H9 (cell line): ENCODE measurements at places on chromosomes 5 and 9.
A peak's percentile ranks its signal among the peaks of the same experiment; 100 is the strongest.

DNA sequence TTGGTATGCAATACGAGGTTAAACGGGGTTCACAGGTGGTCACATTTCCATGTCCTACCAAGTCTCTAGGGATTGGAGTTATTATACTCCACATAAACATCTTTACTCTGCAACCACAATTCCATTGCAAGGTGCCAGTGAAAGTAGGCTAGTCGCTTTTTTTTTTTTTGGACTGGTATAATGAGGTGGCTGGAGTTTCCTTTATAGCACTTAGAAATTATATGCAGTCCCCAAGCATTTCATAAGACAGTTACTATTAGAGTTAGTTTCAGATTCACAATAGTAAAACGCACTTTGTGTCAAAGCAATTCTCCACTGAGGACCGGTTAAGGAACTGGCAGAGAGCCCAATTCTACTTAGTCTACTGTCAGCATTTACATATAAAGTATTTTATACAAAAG lies 1.4 kb downstream of the MEF2C start:
- H3K4me3 ChIP-seq: no peak overlapping the region
- H3K36me3 ChIP-seq: no peaks in the 10 kb centered on the region
- peaks cover 4% of the 10 kb centered on the region; the same call in 1 of the 2 replicates for H3K27me3 ChIP-seq
- no peak for DNase-seq
- H3K27ac ChIP-seq: no peak overlapping the region

- no peak for DNase-seq
- H3K36me3 ChIP-seq: no peaks in the 10 kb centered on the region
- H3K4me1 ChIP-seq: no peaks in the 10 kb centered on the region
- no peaks in the 10 kb centered on the region for H3K27me3 ChIP-seq
- H3K27ac ChIP-seq: no peak overlapping the region
Observed at GRCh38 chr5:21810737-21811316, 1042.3 kb downstream of the CDH12 start.

- peak within 1 kb of the TSS; percentile 92 for H3K4me3 ChIP-seq
- DNase-seq: peak; percentile 78
- no peaks in the 10 kb centered on the region for H3K4me1 ChIP-seq
- no peak within 1 kb of the TSS for H3K27ac ChIP-seq
- no peaks in the 10 kb centered on the region for H3K36me3 ChIP-seq
- no peaks in the 10 kb centered on the region for H3K27me3 ChIP-seq
Observed at GRCh38 chr9:74887041-74887980, at the start of gene TRPM6. Gene TRPM6 (minus strand): TSS chr9:74887921. CDS start chr9:74887856, 65 bp downstream.

DNA sequence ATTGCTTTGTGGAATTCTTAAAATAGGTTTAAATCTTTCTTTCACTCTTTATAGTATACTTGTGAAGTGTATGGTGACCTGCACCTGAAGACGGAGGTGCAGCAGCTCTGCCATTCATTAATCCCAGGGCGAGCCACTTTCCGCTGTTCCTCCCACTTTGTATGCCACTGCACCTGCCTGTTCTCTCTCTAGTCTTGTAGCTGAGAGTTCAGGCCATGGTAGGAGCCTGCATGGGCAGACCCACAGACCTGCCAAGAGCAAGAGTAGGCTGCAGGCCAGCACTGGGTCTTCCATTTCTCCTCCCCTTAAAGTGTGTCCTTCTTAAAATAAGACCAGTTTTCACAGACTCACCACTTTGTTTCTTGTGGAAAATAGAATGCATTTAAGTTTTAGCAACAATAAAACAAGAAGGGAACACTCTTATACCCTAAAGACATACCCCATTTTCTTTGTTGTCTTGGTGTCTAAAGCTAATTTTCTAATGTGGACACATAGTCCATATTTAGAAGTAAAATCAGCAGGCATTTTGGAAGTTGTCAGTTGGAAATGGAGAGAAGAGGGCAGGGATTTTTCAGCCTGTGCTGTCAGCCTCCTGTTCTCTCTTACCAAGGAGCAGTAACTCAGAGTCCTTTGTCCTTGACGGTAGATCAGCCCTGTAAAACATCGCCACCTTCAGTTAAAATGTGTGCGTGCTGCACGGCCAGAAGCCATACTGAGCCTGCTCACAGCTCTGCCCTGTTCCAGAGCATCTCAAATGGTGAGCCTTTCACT lies 103.2 kb downstream of the SNCAIP start:
- H3K36me3 ChIP-seq: no peaks in the 10 kb centered on the region
- peak; percentile 77 for DNase-seq
- H3K4me3 ChIP-seq: no peak overlapping the region
- no peak overlapping the region for H3K27ac ChIP-seq
- H3K4me1 ChIP-seq: no peaks in the 10 kb centered on the region
- no peaks in the 10 kb centered on the region for H3K27me3 ChIP-seq

DNA sequence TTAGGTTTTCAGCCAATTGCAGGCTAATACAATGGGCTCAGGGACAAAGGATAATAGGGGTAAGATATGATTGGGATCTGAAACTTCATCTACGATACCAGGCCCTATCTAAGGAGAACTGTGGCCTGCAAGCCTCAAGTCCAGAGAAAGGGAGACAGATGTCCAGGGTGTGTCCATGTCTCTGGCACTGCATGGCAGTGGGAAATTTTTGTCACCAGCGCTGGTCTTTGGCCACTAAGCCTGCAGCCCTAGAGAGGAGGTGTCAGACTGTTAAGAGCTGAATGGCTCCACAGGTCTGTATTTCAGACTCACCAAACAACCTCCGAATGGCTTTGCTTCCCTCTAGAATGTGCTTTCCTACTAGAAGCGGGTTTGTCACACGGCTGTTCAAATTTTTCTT lies 6.6 kb upstream of the CNOT6 start:
- no peak for DNase-seq
- H3K4me3 ChIP-seq: no peak overlapping the region
- no peaks in the 10 kb centered on the region; the same call in 1 of the 2 replicates for H3K27me3 ChIP-seq
- no peak overlapping the region for H3K27ac ChIP-seq
- H3K36me3 ChIP-seq: peaks cover 4% of the 10 kb centered on the region

DNA sequence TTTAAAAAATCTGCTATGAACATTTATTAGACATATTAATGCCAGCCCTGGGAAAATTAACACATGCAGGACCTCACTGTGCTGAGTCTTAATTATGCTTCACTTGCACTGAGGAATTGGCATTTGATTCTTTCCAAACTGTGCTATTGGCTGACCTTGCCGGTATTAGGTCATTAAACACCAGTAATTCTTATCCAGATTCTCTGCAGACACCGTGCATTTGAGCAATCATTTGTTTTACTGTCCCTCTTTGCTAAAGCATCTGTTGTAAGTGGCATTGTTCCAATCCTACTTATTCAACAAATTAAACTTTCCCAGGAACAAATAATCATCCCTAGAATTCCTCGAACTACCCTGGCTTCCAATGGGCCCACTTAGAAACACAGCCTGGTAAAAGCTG lies 145.0 kb downstream of the SLC12A2 start:
- H3K27me3 ChIP-seq: no peaks in the 10 kb centered on the region
- no peak overlapping the region for H3K27ac ChIP-seq
- no peak for DNase-seq
- H3K36me3 ChIP-seq: no peaks in the 10 kb centered on the region; the same call in 2 of the 3 replicates
- H3K4me3 ChIP-seq: no peak overlapping the region
- no peaks in the 10 kb centered on the region for H3K4me1 ChIP-seq

- no peaks in the 10 kb centered on the region for H3K4me1 ChIP-seq
- H3K36me3 ChIP-seq: no peaks in the 10 kb centered on the region
- no peaks in the 10 kb centered on the region for H3K27me3 ChIP-seq
- no peak overlapping the region for H3K4me3 ChIP-seq
Observed at GRCh38 chr5:29042152-29042551, 2003.8 kb upstream of the CDH9 start.

DNA sequence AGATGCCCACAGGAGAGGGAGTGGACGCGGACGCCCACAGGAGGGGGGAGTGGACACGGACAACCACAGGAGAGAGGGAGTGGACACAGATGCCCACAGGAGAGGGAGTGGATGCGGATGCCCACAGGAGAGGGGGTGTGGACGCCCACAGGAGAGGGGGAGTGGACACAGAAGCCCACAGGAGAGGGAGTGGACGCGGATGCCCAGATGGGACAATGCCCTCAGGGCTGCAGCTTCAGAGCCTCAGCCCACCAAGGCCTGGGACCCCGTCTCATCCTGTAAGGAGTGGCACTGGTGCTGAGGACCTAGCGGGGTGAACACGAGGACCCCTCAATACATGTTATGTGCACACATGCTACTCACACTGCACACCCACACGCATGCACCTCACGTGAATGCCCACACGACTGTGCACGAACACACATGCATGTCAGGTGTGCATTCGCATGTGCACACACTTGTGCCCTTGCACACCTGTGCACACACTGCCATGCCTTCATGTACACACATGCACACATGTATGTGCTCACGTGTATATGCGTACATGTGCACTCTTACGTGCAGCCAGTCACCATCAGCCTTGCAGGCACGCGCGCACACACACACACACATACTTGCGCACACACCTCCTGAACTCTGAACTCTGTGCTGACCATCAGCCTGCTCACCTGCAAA lies 34.8 kb downstream of the SLC6A18 start:
- H3K4me3 ChIP-seq: no peak overlapping the region
- no peaks in the 10 kb centered on the region for H3K4me1 ChIP-seq
- peaks cover 13% of the 10 kb centered on the region for H3K36me3 ChIP-seq

- no peak for DNase-seq
- no peaks in the 10 kb centered on the region for H3K27me3 ChIP-seq
- no peak overlapping the region for H3K27ac ChIP-seq
- H3K4me1 ChIP-seq: no peaks in the 10 kb centered on the region
- H3K4me3 ChIP-seq: no peak overlapping the region
Observed at GRCh38 chr5:111454198-111454622, 58.1 kb downstream of the STARD4 start.

DNA sequence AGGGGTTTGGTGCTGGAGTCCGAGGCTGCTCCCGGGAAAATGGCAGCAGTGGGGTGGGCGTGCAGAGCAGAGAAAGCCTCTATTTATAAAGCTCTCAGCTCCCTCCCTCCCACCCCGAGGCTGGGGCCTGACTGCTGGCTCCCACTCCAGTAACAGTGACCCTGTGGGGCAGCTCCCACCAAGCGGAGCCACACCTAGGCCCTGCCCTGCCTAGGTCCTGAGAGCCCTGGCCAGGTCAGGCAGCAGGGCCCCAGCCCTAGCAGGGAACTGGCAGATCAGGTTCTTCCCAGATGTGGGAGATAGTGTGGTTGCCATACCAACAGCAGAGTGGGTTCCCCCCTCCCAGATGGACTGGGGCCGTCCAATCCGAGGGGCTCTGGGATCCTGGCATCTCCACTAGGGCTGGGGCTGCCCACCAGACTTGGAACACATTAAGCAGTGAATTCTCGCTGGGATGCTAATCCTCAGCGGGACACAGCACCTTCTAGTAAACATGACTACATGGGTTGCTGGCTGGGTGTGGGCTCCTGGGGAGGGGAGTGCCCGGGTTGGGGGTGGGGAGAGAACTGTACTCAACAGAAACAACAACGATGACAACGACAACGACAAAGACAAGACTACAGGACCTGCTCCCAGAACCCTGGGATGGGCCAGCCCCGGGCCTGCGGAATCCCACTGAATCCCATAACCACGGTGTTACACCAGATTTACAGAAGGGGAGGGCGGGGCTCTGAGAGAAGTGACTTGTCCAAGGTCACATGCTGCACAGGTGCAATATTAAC lies 1.5 kb downstream of the SH3GLB2 start:
- no peaks in the 10 kb centered on the region for H3K27me3 ChIP-seq
- H3K27ac ChIP-seq: no peak overlapping the region
- H3K4me3 ChIP-seq: peak overlapping the region; percentile 90
- peaks cover 2% of the 10 kb centered on the region; the same call in 2 of the 3 replicates for H3K36me3 ChIP-seq

DNA sequence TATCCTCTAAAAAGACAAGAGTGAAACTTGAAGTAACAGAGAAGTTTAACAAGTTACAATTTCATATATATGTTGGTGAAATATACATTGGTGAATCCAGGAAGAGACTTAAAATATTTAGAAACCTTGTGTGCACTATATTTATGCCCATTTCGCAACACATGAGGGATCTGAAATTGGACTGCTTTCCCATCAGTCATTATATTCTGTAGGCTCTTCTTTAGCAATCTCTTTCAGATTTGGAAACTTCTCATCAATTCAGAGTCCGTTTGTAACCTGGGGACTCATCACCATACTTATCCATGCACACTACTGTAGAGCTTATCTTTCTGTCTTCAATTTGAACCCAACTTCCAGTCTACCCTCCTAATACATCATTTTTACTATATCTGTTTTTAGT lies 2.1 kb downstream of the ITGA1 start:
- H3K4me3 ChIP-seq: no peak overlapping the region
- no peak for DNase-seq
- no peaks in the 10 kb centered on the region for H3K36me3 ChIP-seq
- H3K27ac ChIP-seq: no peak overlapping the region
- H3K27me3 ChIP-seq: no peaks in the 10 kb centered on the region

GRCh38 chr9:3760031-3760430 lies 234.2 kb upstream of the RFX3 start:
- H3K27ac ChIP-seq: no peak overlapping the region
- peaks cover 7% of the 10 kb centered on the region; the same call in 1 of the 2 replicates for H3K36me3 ChIP-seq
- no peaks in the 10 kb centered on the region for H3K27me3 ChIP-seq
- no peaks in the 10 kb centered on the region for H3K4me1 ChIP-seq
- no peak overlapping the region for H3K4me3 ChIP-seq
- no peak for DNase-seq

DNA sequence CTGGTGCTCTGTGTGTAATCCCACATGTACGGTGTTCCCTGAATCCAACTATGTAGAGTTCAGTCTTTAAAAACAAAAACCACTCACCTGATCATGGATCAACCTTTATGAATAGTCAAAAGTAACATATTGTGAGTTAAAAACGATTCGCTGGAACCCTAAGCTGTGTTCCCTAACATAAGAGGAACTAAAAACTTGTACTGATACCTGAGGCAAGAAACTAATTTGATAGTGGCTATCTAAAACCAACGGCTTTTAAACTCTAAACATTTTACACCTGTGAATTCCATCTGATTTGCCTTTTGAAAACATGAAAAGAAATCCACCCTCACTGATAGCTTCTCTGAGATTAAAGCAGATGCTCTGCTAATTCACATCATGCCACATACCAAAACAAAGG lies 101.5 kb downstream of the DEPDC1B start:
- H3K4me3 ChIP-seq: no peak overlapping the region
- H3K4me1 ChIP-seq: no peaks in the 10 kb centered on the region
- no peak for DNase-seq

- no peak overlapping the region for H3K27ac ChIP-seq
- H3K36me3 ChIP-seq: peaks cover 2% of the 10 kb centered on the region; the same call in 1 of the 3 replicates
- no peak overlapping the region for H3K4me3 ChIP-seq
- H3K27me3 ChIP-seq: no peaks in the 10 kb centered on the region
- no peak for DNase-seq
Observed at GRCh38 chr5:14810928-14811572, 60.5 kb downstream of the ANKH start.

- no peaks in the 10 kb centered on the region for H3K27me3 ChIP-seq
- peaks cover 2% of the 10 kb centered on the region; the same call in 1 of the 2 replicates for H3K36me3 ChIP-seq
- H3K4me3 ChIP-seq: no peak overlapping the region
- peak; percentile 18 for DNase-seq
- H3K27ac ChIP-seq: no peak overlapping the region
Observed at GRCh38 chr9:16364347-16364746, 506.1 kb downstream of the BNC2 start.

DNA sequence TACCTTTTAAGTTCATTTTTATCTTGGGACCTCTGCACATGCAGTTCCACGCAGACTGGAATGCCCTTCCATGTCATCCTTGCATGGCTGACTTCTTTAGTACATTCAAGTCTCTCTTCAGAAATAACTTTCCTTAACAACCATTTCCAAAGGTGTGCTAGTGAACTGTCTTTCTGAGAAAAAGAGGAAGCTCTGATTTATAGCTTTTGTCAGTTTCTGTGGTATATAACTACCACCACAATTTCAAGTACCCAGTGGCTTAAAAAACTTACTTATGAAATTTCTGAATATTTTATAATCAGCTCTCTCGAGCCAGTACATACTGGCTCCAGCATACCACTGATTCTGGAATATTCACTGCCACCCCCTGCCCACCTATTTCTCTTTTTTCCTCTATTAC lies 1613.8 kb downstream of the MAT2B start:
- H3K36me3 ChIP-seq: peaks cover 7% of the 10 kb centered on the region
- H3K4me1 ChIP-seq: no peaks in the 10 kb centered on the region
- no peak for DNase-seq
- H3K4me3 ChIP-seq: no peak overlapping the region
- no peak overlapping the region for H3K27ac ChIP-seq
- H3K27me3 ChIP-seq: no peaks in the 10 kb centered on the region
